ENCODE measurements at places on chromosomes 16 and 17.
A peak's percentile ranks its signal among the peaks of the same experiment; 100 is the strongest.

DNA sequence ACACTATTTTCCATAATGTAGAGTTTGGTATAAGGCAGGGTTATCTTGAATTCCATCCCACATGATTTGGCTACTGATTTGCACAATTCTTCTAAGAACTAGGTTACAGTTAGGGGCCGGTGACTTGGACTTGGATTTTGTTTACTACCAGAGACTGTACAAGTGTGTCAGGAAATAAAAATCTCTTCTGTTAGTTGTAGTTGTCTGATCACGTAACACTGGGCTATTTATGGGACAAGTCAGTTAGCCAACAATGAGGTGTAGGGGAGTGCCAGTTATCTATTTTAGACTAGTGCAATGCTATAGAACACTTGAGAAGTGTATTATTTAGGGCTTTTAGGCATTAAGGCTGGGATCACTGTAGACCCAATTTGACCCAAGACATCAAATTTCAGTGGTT, 39.7 kb upstream of the GHDC start:
- DNase-seq: no peak

- no peak for DNase-seq
Observed at GRCh38 chr17:76452127-76452659, 759 bp downstream of the UBE2O start.

DNA sequence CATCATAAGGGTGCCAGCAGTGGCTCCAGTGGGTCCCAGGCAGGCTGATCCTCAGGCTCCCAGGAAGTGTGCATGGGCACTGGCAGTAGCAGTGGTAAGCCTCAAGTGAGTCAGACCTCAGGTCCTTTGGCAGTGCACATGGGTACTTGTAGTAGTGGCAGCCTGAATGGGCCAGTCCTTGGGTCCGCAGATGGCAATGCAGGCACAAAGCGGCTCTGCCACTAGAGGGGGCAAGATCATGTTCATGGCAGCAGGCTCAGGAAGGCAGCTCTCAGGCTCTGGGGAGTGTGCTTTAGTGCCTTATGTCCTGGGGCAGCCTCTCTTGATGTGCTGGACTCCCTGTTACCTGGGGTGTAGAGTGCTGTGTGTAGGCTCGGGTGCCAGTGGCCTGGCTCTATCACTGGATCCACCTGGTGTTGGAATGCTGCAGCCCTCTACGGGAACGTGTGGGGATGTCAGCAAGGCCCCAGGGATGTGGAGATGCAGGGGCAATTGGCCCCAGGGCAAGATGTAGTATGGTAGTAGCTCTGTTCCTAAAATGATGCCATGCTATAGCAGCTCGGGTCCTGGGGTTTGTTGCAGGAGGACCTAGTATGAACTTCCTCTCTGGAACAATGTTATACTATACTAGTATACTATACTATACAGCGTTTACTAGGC, 11.0 kb downstream of the ACSM3 start:
- DNase-seq: peak; percentile 33

GRCh38 chr17:37849617-37849972, 74.6 kb upstream of the TBC1D3K start:
- no peak for DNase-seq

DNA sequence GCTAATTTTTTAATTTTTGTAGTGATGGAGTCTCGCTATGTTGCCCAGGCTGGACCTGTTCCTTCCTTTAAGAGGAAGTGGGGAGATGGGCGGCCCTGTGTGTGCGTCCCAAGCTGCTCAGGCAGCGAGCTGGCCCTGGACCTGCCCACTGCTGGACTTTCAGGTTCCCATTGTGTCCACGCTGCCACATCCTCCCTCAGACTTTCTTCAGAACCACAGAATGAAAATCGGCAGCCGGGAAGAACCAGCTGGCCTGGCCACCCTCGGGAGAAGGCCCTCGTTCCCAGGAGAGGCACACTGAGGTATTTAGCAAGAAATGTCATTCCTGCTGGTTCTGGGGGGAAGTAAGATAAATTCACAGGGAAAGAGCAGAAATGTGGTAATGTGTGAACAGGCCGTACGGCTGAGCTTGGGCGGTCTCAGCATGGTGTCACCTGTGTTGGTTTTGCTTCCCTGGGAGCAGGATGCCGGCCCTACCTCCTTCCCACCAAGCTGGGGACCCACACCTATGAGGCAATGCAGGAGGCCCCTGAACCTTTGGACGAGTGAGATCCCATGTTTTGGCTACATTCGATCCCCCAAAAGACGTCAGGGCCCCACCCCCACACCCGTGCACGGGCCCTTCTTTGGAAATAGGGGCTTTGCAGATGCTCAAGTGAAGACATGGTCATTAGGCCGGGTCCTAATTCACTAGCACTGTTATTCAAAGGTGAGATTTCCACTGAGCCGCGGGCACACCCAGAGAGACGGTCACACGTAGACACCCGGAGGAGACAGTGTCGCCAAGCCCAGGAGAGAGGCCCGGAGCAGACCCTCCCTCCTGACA, 35.9 kb upstream of the ZNF469 start:
- DNase-seq: no peak

DNA sequence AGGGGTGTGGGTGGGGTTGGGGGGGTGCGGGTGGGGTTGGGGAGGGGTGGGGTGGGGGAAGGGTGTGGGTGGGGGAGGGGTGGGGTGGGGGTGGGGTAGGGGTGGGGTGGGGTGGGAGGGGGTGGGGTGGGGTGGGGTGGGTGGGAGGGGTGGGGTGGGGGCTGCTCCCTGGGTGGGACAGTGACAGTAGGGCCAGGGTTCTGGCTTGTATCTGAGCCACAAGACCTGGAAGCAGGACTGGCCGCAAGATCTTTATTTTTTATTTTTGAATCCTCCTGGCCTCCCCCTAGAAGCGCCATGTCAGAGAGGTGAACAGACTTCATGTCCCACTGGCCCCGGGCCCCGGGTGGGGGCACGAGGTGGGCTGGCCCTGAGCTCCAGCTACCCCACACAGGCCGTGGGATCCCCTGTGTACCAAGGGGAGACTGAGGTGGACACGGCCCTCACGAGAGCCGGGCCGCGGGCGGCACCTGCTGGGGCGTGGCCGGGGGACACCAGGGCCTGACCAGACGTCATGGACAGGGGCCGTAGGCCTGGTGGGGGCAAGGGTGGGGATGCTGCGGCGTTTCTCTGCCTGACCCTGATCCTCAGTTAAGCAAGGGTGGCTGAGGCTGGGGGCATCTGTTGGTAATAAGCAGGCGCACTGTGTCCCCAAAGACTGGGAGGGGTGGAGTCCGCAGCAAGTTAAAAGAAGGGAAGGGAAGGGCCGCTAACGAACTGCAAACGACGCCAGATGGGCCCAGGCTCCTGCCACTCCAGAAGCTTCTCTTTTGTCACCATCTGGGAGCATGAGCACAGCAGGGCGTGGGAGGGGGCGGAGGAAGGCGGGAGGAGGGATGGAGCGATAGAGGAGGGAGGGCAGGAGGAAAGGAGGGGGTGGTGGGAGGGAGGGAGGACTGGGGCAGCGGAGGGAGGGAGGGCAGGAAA, 22.3 kb upstream of the PABPN1L start:
- DNase-seq: no peak

DNA sequence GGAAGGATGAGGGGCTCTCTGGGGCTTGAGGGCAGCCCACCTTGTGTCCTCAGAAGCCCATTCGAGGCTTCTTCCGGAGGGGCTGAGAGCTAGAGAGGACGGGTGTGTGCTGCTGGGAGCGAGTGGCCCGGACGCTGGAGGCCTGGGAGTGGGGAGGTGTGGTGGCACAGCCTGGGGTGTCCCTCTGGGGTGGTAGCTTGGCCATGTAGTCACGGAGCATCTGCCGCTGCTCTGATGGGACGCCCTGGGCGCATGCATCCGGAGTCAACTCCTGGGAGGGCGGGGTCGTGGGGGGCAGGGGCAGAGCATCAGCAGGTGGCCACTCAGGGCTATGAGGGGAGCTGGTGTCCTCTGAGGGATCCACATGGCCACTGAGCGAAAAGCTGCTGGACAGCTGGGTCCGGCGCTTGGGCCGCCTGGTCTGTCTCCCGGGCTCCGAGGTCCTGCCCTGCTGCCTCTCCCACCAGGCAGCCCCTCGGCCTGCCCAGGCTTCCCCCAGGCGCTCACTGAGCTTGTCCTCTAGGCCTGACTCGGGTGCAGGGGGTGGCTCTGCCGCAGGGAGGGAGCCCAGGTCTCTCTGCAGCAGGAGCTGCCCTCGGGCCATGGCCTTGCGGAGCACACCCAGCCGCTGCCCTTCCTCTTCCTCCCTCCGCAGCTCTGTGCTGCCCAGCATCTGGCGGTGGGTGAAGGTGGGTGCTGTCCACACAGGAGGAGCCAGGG, 7.8 kb downstream of the TAF1C start:
- no peak for DNase-seq

GRCh38 chr17:7989781-7990655, 12.4 kb upstream of the GUCY2D start:
- DNase-seq: peak; percentile 28

DNA sequence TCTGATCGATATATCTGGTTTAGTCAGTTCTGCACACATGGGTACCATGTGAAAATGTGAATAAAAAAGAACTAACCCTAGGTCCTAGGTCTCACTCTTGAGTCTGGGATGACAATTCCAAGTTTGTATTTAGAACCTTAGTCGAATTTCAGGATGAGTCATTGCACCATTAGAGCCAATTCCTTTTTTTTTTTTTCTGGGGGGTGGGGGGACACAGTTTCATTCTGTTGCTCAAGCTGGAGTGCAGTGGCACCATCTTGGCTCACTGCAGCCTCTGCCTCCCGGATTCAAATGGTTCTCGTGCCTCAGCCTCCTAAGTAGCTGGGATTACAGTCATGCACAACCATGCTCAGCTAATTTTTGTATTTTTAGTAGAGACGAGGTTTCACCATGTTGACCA, 41.6 kb downstream of the SPAG9 start:
- no peak for DNase-seq

GRCh38 chr16:46937536-46937935, 35.9 kb downstream of the DNAJA2 start:
- DNase-seq: no peak

- no peak for DNase-seq
Observed at GRCh38 chr17:76138234-76138895, 2.7 kb downstream of the FOXJ1 start.

DNA sequence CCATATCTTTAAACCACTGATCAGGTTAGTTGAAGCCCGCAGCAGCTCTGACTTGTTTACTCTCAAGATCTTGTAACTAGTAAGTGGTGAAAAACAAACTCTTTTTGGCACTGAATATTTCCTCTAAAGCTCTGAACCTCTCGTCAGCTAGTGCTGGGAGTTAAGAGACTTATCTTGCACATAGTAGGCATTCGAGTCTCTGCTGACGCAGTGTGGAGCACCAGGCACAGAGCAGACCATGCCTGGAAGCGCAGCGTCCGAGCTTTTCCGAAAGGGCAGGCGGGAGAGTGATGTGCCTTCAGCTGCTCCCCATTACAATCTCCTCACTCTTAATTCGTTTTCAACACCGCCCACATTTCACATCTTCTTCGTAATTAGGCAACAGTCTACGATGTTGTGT, 63.0 kb downstream of the SMG6 start:
- no peak for DNase-seq

DNA sequence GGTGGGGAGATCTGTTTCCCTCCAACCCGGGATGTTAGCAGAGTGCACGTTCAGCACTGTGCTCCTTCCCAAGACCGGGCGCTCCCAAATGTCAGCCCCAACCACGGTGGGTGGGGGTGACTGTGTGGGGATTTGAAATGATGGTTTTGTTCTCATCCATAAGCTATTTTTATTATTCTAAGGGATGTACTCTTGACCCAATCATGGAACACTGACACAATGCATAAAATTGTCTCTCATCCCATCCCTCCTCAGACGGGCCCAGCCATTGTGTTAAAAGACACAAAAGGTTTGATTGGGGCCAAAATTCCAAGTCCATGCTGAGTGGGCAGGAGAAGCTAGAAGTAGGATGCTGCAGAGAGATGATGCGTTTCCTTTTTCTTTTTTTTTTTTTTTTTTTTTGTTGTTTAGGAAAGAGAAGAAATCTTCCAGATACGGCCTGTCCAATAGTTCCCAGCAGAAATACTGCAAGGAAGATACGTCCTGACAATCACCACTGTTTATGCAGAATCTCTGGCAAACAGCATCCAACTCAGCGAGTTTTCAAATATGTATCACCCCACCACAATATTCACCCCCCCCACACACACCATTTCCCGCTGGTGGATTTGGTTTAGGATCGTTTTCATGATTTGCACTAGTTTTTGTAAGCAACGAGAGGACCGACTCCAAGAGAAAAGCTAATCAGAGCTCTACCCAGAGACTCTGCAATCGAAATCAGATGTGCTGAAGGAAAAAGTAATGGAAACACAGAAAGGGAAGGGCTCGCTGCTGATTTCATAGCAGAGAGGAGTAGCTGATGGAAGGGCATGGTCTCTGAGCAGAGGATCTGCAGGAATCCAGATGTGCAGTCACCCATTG, 163.5 kb upstream of the DYNLRB2 start:
- DNase-seq: no peak

- DNase-seq: no peak
Observed at GRCh38 chr17:69466905-69467667, 52.6 kb downstream of the MAP2K6 start.

DNA sequence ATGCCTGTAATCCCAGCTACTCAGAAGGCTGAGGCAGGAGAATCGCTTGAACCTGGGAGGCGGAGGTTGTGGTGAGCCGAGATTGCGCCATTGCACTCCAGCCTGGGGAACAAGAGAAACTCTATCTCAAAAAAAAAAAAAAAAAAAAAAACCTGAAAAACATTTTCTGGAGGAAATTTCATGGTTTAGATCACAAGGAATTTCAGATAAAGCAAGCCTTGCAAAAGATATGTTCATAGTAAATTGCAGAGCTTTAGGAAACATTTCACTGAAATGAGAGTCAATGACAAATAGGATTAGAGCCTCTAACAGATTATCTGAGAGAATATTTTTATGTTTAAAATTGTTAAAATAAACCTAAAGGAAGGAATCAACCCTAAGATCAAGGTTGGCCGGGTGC, 3.2 kb downstream of the TAF15 start:
- no peak for DNase-seq

- DNase-seq: no peak
Observed at GRCh38 chr17:60695960-60696359, 18.3 kb downstream of the BCAS3 start.

GRCh38 chr17:42394838-42395237, 6.6 kb upstream of the STAT3 start:
- no peak for DNase-seq

- no peak for DNase-seq
Observed at GRCh38 chr17:19905502-19905901, 37.8 kb upstream of the ULK2 start.

DNA sequence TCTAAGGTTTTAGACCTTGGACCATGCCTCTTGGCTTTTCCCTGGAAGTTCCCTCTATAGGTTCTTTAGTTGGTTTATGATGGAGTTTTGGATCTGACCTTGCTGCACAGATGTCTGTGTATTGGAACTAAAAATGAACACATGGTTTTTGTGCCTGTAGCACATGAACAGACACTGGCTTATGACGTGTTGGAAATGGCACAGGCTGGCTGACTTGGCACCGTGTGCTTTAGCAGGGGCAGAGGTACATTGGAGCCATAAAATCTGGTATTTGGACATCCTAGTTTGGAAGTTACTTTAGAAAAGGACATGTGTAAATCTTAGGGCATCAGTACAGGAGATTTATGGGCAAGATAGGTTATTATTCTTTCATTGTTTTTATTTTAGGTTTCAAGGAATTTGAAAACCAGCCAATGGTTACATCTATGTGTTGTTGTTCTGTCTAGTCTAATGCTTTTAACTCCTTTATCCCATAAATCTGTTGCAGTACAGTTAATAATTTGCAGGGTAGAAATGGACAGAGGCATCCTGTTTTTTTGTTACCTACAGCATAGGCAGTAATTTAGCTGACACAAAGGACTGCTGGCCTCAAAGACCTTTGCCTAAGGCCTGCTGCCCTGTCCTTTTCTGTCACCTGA, 6.0 kb downstream of the SOCS7 start:
- DNase-seq: no peak

GRCh38 chr16:73871088-73871733, 425.4 kb upstream of the PSMD7 start:
- no peak for DNase-seq

GRCh38 chr17:37740915-37741314, 3.9 kb downstream of the HNF1B start:
- DNase-seq: no peak
